SW 1271 (cell line): ENCODE measurements at places on chromosomes 3 and 15.

DNA sequence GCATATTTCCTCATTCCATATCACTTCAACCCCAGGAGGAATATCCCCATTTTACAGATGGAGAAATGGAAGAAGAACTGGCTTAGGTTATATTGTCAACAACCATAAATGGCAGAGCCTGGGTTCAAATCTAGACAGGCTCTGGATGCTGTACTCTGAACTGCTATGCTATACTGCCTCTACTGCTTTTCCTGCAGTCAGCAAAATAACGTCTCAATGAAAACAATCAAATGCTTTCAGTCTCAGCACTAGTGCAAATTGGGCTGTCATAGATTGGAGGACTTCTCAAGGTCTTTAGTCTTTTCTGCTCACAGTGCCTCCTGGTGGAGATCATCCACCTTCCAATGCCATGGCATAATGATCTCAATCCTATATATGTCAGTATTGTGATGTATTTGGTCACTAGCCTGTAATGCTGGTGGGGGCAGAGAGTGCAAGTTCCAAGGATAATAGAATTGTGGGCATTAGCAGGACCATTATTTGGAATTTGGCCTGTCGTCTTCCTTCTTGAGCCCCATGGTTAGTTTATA is 285.0 kb downstream of the CLSTN2 start:
- DNase-seq, result no peak

DNA sequence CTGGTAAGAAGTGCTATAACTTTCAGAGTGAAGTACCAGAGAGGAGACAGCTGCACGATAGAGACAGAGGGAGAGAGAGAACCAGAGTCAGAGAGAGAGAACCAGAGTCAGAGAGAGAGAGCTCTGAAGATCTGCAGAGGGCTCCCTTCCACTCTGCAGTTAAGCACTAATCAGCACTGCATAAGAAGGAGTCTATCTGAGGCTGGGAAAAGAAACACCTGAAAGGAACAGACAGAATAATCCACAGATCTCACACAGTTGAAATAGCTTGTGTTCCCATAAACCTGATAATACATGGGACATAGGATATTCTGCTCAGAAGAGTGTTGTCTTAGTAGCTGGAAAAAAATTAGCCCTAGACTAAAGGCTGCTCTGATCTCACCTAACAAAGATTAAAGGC is 87.6 kb downstream of the CFAP44 start:
- no peak for DNase-seq

DNA sequence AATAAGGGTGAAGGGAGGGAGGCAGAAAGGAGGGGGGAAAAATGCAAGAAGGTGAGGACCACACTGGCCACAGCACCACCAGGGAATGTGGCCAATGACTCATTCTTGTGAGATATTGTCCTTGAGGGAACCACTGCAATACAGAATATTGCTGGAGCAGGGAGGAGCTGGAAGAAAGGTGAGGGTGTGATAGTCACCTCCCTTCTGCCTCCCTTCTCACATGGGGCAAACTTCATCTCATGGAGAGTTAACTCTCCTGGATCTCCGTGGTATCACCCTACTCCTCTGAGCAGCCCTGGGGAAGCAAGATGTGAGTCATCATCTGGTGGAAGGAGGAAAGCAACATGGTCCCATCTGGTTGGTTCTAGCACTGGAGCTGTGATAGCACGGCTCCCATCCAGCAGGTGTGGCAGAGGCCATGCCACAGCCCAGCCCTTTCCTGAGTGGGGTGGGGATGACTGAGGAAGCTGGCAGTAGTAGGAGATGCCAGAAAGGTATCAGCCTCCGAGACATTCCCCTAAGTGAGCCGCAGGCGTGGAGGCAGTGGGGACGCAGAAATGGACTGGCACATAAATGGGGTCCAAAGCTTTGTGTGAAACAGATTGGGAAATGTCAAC is 115.9 kb upstream of the LPP start:
- no peak for DNase-seq

DNA sequence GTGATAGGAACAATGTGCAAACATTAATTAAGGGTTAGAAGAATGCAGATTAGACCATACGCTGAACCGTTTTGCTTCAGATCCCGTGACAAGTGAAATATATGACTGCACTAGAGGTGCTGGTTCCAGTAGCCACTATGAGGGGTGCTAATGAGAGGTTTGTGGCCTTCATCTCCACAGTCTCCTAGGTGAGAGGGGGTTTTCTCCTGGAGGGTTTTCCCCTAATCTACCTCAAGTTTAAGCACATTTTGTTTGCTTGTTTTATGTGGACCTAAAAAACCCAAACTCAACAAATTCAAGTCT is 13.7 kb upstream of the SHF start:
- no peak for DNase-seq

DNA sequence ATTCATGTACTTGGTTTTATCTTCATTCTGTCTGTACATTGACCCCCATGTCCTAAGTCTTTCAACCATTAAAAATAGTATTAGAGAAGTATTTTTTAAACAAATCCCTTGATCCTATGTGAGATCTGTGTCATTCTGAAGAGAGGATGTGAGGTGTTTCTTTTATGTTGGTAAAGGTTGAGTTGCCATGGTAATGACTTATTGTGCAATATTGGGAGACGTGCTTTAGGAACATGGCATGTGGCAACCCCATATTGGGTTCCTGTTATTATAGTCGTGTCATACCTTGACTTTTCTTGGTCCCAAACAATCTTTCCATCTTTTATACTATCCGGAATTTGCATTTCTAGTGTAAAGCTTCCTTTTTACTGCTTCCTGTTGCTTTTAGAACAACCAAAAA is 203.1 kb downstream of the KCNAB1 start:
- no peak for DNase-seq

GRCh38 chr3:63061449-63061848 is 186.2 kb upstream of the CADPS start:
- no peak for DNase-seq

DNA sequence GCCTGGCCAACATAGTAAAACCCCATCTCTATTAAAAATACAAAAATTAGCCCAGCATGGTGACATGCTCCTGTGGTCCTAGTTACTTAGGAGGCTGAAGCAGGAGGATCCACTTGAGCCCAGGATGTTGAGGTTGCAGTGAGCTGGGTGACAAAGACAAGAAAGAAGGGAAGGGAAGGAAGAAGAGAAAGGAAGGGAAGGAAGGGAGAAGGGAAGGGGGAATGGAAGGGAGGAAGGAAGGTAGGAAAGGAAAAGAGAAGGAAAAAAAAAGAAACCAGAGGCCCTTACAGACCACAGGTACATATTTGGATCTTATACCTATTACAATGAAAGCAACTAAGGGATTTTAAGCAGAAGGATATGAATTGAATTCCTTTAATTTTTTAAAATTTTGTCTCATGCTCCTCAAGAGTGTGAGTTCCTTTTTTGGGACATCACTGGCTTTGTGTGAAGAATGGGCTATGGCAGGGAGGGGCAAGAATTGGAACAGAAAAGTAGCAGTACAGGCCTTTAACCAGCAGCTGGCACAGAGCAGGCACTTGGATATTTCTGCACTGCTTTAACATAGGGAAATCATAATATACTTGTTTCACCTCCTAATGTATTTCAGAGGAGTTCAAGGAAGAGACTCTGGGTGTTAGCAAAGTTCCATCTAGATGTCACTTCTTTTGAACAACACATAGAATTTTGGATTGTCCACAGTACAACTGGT is 7.9 kb downstream of the RAB27A start:
- peak; percentile 15 for DNase-seq

DNA sequence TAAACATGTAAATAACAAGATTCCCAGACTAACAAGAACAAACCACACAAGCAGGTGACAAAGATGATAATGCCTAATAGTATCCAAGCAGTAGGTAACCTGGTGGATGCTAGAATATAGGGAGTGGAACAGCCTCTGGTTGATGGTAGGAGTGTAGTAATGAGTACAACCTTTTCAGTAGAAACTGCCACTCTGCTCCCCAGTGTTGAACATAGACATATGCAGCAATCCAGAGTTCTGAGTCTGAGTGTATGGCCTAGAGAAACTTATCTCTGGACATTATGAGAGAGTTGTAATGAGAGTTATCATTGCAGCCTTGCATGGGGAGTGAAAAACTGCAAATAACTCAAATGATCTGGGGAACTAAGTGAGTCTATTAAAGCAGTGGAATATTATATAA is 76.1 kb upstream of the ACAD9 start:
- no peak for DNase-seq

- DNase-seq, result no peak
Observed at GRCh38 chr15:34435658-34436057, 1.9 kb downstream of the GOLGA8A start.

- DNase-seq, result no peak
Observed at GRCh38 chr3:14278799-14279625, 100.4 kb downstream of the LSM3 start.

DNA sequence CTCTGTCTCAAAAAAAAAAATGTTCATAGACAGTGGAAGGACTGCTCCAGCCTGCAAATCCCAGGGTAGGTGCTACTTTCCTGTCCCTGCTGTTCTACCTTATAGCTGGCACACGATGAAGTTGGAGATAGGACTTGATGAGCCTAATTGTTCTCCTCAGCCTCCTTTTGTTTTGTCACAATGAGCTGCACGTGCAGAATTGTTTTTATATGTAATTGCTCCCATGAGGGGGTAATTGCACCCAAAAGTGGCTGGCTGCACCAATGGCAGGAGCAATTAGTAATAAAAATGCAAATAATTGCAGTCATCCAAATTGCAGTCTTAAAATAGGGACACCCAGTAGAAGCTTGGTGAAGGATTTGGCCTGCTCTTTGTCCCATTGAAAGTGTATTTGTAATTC is 63.0 kb upstream of the PFN2 start:
- DNase-seq, result no peak

GRCh38 chr15:28921919-28922706 is 36.3 kb downstream of the APBA2 start:
- DNase-seq, result no peak

DNA sequence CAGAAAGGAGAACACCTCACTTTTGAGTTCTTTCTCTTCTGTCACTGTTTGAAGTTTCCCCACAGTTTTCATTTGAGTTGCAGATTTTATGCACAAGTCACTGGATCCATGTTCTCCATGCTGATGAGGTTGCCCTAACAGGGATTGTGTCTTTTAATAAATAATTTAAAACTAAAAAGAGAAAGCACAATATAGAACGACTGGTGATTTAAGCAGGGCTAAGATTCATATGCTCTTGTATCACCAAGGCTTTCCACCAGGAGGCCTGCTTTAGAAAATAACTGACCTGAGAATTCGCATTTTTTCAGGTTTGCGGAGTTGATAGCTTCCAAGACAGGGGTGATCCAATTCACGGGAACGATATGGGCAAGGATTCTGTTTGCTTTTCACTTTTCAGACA is 252.0 kb upstream of the VEPH1 start:
- no peak for DNase-seq

DNA sequence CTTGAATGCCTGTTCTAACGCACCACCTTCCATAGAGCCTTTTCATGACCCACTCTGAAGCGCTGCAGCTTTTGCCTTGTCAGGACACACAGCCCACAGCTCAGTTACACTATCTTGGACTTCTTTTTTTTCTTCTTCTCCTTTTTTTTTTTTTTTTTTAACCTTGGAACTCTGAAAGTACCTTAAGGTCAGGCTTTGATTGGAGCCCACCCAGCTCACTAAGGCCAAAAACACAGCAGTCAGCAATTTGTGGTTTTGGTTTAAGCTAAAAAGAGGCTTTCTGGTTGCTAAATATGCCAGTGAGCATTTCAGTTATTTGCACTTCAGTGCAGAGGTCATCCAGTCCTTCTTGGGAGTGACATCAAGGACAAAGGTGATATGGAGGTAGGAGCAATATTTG is 1.7 kb downstream of the SLC25A20 start:
- DNase-seq, result no peak

- DNase-seq, result no peak
Observed at GRCh38 chr15:89777073-89777751, 1.1 kb downstream of the MESP2 start.

- no peak for DNase-seq
Observed at GRCh38 chr3:12395349-12396012, 88.8 kb upstream of the TSEN2 start.

DNA sequence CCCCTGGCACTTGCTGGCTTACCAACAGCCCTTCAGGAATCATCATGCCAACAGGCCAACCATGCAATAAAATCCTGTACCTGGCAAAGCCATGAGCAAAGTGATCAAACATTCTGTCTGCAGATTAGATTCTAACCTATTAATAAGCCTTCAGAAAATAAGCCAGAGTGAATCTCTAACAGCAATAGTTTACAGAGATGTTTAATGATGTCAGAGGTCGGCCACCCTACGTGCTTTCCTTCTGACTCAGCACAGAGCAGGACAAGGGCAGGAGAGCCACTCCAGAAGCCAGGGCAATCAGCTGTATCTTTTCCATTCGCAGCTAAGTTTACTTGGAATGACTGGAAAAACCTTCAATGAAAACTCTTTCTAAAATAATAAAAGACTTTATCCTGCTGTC is 13.1 kb downstream of the COL8A1 start:
- DNase-seq, result no peak

DNA sequence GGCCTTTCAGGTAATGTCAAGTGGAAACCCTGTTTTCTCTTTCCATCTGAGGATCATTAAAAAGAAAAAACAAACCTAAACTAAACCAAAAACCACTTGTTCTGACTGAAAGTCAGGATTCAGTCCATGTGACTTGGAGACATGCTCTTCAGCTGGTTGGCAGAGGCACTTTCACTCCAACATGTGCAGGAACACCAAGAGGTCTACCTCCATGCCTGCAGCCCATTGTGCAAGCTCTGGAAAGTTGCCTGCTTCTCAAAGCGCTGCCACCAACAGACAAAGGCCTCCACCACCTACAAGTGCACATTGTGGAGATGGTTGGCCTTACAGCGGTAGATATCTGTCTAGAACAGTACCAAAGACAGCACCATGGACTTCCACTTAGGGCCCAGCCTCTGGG is 161.8 kb downstream of the LEKR1 start:
- no peak for DNase-seq

- DNase-seq, result no peak
Observed at GRCh38 chr15:65310431-65311137, 6.1 kb downstream of the RNU5B-1 start.

DNA sequence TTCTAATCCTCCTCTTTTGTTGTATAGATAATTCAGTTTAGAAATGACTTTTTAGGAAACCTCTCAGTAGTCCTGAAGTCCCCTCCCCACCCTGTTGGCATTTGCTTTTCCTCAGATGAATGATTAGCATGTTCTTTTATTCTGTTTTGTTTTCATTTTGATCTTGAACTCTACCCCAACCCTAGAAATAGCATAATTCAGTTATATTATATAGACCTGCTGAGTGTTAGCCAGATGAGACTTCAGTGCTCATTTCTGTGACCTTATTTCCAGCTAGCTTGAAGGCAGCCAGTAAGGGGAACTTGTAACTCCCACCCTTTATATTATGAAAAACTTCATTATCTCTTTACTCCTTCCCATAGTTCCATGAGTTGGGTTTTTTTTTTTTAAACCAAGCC is 41.2 kb downstream of the SNRK start:
- no peak for DNase-seq

- no peak for DNase-seq
Observed at GRCh38 chr3:130509008-130509407, 8.0 kb upstream of the COL6A6 start.
